H1 (cell line): ENCODE measurements at places on chromosomes 5 and 9. TPM values are rescaled to one million over a fixed set of nuclear protein-coding genes. Genes with fewer than 3 reads are reported as not detected.
A peak's percentile ranks its signal among the peaks of the same experiment; 100 is the strongest.

Gene SLC6A7
- polyA plus RNA-seq, result 0.02 and 0.12 TPM in 2 replicates

Gene NUTM2F
- polyA plus RNA-seq, result 0.06 and 0.28 TPM in 2 replicates

Gene EGFL7
- polyA plus RNA-seq, result 53.4 and 82.5 TPM in 2 replicates

Gene ENHO
- 49.4 and 60.4 TPM in 2 replicates for polyA plus RNA-seq

Gene FBLL1
- 30.9 and 38.1 TPM in 2 replicates for polyA plus RNA-seq

Gene PCDHA11
- polyA plus RNA-seq, result 4.7 and 6.5 TPM in 2 replicates

Gene NRARP
- polyA plus RNA-seq, result 32.5 and 52.0 TPM in 2 replicates

Gene SERF1A
- 4.0 and 4.1 TPM in 2 replicates for polyA plus RNA-seq

Gene MORN5
- not detected in 2 replicates for polyA plus RNA-seq

DNA sequence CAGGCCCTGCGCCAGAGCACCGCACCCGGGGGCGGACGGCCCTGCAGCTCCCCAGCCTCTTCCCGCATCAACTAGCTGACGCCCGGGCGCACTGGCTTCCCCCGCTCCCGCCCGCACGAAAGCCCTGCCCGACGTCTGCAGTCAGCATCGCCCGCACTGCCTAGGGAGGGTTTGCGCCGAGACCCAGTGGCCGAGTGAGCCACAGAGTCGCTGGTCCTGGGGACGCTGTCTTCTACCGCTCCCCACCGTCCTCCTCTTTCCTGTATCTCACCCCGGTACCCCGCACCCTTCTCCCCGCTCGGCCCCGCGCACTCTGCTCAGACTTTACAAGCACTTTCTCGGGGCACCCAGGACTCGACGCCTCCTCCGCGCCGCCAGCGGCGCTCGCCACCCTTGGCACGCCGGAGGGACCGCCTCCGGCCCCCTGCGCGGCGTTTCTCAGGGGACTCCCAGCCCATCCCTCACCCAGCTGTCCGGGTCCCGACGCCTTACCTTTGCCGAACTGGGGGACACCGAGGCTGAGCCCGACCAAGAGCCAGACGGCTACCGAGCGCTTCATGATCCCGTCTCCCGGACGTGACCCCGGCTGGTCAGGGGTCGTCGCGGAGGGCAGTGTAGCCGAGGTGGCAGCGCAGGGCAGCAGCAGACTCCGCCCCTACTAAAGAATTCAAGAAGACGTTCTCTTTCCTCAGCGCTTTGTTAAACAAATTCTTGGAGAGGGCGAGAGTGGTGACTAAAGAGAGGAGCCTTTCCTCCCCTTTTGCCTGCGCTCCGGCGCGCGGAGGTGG, 670 bp downstream of the EDIL3 start:
- peak; percentile 84 for DNase-seq

- no peak for DNase-seq
Observed at GRCh38 chr5:97418462-97418861, 235.4 kb upstream of the RIOK2 start.

DNA sequence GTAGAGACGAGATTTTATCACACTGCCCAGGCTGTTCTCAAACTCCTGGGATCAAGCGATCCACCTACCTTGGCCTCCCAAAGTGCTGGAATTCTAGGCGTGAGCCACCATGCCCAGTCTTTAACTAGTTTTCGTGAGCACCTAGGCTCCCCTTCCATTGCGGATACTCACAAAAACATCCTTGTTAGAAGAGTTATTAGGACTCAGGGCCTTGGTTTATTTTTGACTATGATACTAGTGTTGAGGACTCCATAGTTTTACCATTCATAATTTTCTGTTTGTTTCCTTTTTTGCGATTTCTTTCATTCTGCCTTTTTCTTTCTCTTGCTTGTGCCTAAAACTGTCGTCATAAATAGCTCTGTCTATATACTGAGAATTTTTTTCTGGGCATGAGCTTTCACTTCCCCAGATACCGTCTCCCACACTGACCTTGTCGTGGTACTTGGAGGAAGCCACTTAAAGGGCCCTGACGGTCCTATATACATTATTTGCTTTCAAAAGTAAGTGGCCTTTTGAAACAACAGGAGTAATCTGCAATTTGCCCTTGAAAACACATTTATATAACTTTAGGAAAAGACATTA, 5.2 kb downstream of the F2R start:
- no peak for DNase-seq

DNA sequence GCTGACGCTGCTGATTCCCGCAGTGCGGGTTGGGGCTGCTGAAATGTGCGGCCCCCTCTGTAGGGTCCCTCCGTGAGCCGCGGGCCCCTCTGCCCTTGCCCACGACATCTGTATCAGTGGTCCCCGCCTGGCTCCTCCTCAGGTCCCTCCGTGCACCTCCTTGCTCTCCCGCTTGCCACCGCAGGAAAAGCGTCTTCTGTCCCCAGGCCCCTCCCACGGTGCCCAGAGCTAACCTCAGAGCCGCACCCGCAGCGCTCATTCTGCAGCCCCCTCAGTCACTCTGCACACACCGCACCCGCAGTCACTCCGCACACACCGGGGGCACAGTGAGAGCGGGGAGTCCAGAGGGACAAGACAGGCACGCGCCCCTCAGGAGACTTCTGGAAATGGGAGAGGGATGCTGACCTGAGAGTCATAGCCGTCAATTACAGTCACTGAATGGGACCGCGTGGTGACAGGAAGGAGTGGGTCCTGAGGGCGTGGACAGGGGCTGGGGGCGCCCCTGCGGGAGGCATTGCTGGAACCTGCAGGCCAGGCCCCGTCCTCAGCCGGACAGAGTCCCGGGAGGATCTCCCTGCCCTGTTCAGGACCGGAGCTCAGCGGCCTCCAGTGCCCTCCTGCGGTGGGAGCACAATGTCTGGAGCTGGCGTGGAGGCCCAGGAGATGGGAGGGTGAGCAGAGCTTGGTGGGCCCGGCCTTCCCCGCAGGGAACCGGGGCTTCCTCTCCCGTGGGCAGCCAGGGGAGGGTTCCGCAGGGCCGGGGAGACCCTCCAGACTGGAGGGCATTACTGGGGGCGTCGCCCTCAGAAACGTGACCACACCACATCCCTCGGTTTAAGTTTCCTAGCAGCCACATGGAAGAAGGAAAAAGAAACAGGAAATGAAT, 66.1 kb upstream of the CTSL start:
- DNase-seq, result no peak

DNA sequence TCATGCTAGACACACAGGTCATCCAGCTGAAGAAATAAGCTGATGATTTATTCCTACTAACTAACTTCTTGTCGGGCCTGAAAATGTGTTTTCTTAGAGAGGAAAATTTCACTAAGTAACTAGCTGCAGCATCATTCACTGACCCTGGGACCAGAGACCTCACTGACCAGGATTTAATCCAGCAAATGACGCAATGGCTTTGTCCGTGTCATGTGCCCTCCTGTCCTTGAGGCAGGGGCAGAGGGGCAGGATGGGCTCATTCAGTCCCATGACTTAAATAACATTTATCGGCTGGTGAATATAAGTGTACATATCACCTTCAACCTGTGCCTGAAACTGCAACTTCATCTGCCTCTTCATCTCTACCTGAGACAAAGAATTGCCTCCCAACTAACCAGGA, 154.8 kb downstream of the SEMA5A start:
- DNase-seq, result no peak

GRCh38 chr5:143245929-143246561, 157.4 kb downstream of the NR3C1 start:
- DNase-seq, result no peak

GRCh38 chr5:116273448-116274242, 188.8 kb downstream of the COMMD10 start:
- no peak for DNase-seq

DNA sequence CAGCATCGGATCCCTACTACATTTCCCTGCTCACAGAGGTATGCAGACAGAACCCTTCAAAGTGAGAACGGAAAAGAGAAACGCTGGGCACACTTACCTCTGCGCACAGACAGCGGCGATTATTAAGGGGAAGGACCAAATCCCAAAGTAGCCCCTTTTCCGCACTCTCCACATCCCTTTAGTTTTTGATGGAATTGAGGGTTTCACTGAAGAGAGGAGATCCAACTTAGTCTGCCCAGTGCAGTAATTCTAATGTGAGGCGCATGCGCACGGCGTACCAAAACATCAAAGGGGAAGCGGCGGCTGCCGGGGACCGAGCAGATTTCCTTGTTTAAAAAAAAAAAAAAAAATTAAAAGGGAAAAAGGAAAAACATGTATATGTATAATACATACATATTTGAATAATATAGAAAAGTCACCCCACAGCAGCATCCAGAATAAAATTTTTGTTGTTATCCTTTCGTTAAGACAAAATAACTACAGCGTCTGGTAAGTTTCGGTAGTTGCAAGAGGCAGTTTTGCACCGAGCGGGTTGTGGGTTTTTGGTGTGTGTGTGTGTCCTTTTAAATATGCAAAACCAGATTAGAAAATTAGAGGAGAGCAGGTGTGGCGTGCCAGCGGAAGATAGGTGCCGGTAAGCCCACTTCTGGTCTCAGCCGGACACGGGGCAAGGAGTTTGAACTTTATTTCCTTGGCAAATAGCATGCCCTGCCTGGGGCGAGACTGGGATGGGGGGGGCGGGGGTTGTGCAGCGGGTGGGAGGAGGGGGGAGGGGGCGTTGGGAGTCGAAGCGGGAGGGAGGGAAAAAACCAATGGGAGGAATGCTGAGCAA, at the start of gene GABRB2:
Gene GABRB2, minus strand, starts transcription at position 256 of the 832 bp plus-strand sequence. Its CDS starts 82 bp downstream, at position 174.
- DNase-seq, result peak; percentile 65

DNA sequence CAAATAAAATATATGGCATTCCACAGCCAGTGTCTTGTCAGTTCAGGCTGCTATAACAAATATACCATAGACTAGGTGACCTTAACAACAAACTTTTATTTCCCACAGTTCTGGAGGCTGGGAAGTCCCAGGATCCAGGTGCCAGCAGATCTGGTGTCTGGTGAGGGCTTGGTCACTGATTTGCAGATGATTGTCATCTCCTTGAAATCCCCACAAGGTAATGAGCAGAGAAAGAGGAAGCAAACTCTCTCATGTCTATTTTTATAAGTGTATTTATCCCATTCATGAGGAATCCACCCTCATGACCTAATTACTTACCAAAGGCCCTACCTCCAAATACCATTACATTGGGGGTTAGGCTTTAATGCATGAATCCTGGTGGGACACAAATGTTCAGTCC, 663.2 kb downstream of the TLR4 start:
- no peak for DNase-seq

DNA sequence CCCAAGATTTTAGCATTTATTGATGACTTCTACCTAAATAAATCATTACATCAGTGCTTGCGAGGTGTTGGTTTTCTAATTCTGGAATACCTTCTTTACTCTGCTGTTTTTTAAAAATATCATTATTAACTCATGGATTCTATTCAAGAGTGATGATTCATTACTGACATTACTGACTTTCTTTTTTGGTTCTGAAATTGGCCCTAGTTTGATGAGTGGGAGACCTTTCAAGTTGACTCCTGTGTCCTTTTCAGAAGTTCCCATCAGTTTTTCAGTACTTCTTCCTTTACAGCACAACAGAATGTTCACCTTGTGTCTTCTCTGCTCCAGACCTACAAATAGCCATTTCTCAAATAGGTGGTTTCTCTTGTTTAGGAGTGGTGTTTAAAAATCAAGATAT, 114.1 kb downstream of the PCSK5 start:
- no peak for DNase-seq

DNA sequence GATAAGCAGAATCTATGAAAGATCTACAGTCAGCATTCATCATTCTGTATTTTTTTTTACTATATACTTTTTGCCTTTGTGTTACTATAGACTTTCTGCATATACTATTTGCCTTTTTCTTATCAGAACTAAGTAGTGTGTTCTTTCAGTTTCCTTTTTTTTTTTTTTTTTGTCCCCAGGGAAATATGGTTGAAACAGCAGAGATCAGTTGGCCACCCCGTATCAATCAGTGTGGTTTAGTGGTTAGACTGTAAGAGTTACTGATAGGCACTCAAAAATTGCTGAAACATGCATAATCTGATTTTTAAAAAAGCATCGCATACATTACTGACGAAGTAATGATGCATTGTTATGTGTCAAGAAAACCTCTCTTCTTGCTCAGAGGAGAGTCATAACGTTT, 990.8 kb upstream of the EDIL3 start:
- DNase-seq, result no peak

- DNase-seq, result no peak
Observed at GRCh38 chr5:137395011-137395755, 103.9 kb downstream of the SPOCK1 start.
